Activated B cell treated with CpG ODN at 0.5 μM for 24 hours (primary cell): ENCODE measurements at places on chromosomes 3 and 15.
A peak's percentile ranks its signal among the peaks of the same experiment; 100 is the strongest.

- no peak for DNase-seq
Observed at GRCh38 chr3:27623085-27623753, 98.9 kb downstream of the EOMES start.

GRCh38 chr3:37963016-37963415 lies 27.6 kb upstream of the VILL start:
- no peak for DNase-seq

DNA sequence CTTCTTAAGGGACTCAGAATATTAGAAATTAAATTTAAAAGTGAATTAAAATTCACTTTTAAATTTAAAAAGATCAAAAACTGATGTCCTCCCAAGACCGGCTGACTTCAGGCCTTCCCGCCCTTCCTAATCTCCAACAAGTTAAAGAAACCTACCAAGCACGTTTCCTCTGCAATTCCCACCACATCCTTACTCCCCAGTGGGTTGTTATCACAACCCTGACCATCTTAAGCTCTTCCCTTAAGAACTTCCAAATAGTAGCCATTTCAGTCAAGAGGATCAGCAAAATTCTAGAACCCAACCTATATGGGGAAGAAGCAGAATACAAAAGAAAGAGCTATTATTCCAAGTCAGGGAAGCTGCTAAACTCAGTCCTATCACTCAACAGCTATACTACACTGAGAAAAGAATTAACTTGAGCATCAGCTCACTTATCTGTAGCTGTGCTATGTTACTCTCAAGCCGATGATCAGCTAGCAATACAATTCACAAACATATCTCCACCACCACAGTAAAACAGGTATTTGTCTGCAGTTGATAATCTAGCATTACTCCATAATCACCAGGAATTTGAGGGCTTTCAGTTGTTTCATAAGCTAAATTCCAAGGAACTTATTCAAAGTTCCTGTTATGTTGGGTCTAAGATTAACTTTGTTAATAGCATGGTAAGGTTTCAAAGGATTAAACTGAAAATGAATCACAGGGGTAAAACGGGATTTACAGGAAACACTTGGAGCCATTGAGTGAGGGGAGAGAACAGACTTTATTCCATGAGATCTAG lies 14.3 kb downstream of the ABCC5 start:
- DNase-seq: no peak

GRCh38 chr3:51706788-51707731 lies at the start of gene GRM2:
Gene GRM2, plus strand, starts transcription at chr3:51707068. Its CDS starts 1,916 bp downstream, at chr3:51708984.
- DNase-seq: peak; percentile 13

DNA sequence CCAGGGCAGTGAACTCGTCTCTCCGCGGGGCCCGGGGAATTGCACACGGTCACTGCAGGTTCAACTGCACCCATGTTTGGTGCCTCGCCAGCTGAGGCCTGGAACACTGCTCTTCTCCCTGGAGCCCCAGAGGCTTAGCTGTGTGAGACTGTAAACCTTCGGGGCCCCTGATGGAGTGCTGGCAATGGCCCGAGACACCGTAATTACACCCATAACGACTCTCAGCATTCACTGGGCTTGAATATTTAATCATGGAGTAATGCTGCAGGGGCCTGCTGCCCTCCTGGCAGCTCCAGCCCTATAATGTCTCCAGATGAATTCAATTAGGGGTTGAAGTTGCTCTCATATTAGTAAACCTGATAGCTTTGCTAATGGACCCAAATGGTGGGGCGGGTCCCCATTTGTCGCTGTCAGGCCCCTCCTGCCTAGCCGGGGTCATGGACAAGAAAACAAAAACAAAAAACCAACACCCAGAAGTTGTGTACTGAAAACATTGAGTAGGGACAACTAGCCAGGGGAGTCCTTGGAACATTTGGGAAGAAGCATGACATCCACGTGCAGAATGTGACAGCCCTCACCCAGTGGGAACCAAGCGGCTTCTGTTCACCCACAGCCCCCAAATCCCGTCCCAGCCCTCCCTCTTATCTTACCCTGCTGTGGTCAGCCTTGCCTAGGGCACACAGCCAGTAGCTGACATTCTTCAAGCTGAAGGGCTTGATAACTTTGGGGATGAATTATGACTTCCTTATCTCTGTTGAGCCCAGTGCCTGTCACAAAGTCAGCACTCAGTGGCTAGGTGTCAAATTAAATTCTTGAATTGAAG lies 74.3 kb upstream of the SCN5A start:
- no peak for DNase-seq

DNA sequence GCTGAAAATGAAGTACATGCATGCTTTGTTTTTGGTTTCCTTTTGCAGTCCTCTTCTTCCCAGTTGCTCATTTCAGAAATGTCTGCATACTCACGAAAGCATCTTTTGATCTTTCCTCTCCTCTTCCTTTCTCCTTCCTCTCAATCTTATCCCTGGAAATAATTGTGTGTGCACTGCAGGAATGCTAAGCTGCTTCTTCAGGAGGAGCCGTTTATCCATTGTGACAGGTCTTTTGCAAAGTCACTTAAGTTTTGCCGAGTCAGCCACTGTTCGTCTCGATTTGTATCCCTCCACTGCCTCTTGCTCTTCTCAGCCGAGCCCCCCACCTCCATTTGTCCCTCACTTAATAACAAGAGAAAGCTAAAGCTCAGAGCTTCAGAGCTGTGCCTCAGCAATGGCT lies 597.6 kb downstream of the AGBL1 start:
- no peak for DNase-seq

- DNase-seq: no peak
Observed at GRCh38 chr15:36365963-36366362, 213.5 kb upstream of the CDIN1 start.

- DNase-seq: no peak
Observed at GRCh38 chr3:195137638-195138588, 133.0 kb downstream of the XXYLT1 start.

DNA sequence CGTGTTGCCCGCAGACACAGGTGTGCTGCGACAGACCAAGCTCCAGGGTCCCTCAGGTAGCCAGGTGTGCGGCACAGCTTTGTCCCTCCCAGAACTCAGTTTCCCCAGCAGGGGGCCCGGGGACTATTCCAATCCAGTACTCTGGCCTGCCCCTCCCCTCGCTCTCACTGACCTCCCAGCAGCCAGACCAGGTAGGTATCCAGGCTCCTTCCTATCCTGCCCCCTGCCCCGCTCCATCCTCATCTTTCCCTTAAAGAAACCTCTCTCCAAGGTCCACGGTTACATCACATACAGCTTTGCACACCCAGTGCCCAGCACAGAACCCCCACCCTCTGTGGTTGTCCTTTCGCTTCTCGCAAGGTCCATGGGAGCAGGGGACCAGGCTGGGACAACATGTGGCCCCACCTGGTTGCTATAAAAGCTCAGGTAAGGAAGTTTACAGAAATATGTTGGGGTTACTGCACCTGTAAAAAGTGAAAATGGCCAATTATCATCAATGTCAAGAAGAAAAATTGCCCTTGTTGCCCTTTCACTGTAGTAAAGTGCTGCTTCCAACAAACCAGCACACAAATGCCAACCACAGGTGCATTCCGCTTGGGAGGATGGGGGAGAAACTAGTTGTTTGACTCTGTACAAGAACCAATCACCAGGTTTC lies 7.3 kb upstream of the CYP11A1 start:
- no peak for DNase-seq

DNA sequence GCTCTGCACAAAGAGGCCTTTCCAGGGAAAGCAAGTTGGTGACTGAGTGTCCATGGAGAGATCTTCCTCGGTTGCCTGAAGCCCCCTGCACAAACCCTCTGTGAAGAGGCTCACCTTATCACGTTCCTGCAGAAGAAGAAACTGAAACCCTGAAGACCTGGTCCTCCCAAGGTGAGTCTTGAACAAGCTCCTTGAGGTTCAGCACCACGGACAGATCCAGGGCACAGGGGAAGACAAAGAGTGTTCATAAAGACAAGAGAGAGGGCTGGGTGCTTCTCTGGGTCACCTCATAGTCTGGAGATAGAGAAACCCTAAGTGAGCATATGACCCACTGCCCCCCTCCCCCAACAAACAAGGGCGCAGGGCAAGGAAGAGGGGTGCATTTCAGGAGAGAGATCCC lies 21.7 kb upstream of the TBC1D21 start:
- no peak for DNase-seq

GRCh38 chr3:127208483-127209100 lies 15.7 kb downstream of the PRR23E start:
- DNase-seq: no peak

GRCh38 chr15:70060214-70060992 lies 37.3 kb downstream of the TLE3 start:
- no peak for DNase-seq

GRCh38 chr3:86234506-86235254 lies 756.3 kb downstream of the VGLL3 start:
- no peak for DNase-seq

DNA sequence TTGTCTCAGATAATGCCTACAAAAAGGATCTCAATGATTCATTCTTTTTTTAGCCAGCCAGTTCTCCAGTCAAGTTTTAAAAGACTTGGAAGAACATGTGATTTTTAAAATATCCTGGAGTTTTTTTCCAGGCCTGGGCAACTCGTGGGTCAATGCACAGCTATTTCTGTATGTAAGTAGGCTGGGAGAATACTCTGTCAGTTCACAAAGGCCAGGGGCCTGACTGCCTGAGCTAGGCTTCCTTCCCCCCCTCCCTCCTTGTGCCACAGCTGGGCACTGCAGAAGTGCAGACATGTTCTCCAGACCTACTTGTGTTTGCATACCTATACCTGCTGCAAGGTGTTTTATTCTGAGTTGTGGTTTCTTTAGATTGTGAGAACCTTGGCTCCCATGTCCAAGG lies 43.7 kb downstream of the CTDSPL start:
- no peak for DNase-seq

- DNase-seq: no peak
Observed at GRCh38 chr3:150840802-150841515, 64.3 kb downstream of the MINDY4B start.

- no peak for DNase-seq
Observed at GRCh38 chr15:83219026-83219425, 11.4 kb upstream of the HDGFL3 start.

DNA sequence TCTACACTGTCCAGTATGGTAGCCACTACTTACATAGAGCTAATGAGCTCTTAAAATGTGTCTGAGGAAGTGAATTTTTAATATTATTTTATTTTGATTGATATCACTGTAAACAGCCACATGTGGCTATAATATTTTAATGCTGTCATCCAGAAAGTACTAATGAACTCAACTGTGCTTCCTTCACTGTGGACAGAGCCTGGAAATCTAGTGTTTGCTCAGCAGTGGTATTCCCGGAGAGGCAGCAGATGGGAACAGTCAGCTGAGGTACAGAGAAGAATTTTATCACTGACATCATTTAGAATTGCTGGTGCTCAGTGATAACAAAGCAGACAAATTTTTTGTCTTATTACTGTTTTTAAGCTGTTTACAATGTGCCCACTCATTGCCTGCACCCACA lies 68.7 kb upstream of the ACP3 start:
- DNase-seq: no peak

DNA sequence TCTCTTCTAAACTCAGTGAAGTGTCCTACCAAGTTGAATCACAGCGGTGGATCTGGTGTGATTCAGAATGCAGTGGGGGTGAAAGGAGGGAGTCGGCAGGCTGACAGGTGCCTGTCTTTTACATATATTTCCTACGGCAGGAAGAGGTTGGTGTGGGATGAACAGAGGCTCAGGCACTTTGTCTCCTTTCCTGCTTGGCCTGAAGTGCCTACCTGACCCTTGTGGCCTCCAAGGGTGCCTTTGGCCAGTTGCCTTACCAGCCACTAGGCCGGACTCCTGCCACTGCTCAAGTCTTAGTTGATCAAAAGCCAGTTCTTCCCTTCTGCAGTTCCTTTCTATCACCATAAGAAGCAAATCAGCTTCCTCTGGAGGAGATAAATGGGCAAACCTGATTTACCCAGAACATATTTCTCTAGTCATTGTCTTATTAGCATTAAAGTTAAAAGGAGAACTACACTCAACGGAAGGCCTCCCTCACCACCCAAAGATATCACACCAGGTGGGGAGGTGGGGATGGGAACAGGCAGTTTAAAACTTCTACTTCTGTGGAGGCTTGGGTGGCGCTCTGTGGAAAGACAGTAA lies 52.1 kb downstream of the CRTC3 start:
- no peak for DNase-seq

GRCh38 chr15:76575274-76575673 lies 238.7 kb downstream of the ISL2 start:
- DNase-seq: no peak

DNA sequence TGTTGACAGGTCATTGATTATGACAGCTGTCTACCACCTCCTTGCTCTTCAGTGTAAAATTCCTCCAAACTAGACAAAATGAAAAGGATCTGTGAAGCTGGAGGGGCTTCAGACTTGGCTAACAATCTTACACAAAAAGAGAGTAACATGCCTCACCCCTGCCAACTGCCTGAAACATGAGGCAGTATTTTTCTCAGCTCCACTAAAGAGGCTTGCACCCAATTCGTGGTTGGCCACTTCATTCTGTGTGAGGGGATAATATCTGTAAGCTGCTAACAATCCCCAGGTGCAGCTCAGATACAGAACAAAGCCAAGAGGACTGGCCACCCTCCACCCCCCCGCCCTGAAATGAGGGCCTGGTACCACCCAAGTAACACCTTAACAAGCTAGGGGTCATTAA lies 2.8 kb downstream of the MB21D2 start:
- no peak for DNase-seq

DNA sequence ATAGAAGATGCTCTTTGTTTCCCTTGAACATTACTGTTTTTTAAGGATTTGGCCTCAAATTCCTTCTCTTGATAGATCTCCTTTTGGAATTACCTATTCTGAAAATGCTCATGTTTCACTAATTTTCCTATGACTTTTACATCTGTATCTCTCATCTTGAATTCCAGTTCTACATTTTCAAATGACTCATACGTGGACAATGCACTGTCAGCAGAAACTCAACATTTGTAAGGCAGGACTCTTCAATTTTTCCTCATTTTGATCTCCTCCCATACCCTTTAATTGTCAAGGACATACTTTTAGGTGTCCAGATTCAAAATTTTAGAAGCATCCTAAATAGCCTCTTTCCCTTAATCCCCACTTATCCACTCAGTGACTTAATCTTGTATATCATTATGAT lies 341.0 kb upstream of the RASGRP1 start:
- no peak for DNase-seq

GRCh38 chr15:96411056-96412031 lies 80.8 kb downstream of the NR2F2 start:
- DNase-seq: no peak

GRCh38 chr3:106560451-106560966 lies 691.7 kb upstream of the CBLB start:
- DNase-seq: no peak

- DNase-seq: peak; percentile 36
Observed at GRCh38 chr3:160400702-160401150, 1.3 kb downstream of the SMC4 start.

GRCh38 chr3:147521646-147522045 lies 112.5 kb downstream of the ZIC1 start:
- DNase-seq: no peak

DNA sequence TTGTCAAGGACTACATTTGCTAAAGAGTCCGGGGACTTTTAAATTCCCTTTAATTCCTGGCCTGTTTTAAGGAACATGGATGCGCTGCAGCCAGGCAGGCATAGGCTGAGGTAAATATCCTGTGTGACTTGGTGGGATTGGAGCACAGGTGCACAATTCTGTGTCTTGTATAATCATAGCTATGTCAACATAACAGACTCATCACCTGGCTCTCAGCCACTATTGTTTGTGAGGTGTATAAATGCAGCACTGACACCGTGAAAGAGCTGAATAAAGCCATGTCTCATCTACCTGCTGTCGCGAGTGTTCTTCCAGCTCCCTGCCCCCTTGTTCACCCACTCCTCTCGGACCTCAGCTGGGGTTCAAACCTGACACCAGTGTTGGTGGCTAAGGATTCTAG lies 109.7 kb downstream of the MFSD1 start:
- DNase-seq: no peak

GRCh38 chr3:151871639-151872468 lies 1.6 kb upstream of the SUCNR1 start:
- DNase-seq: no peak

- DNase-seq: no peak
Observed at GRCh38 chr3:141421639-141422319, 53.5 kb downstream of the ZBTB38 start.
